ENCODE measurements at places on chromosomes 1 and 21.

- DNase-seq = no peak
These were observed 814.5 kb upstream of the NEGR1 start for GRCh38 chr1:73096841-73097240.

- DNase-seq = no peak
These were observed at the start of gene S100A16 for GRCh38 chr1:153612755-153613331. S100A16 (minus strand) TSS chr1:153613137; CDS start chr1:153608151, 4,986 bp downstream.

DNA sequence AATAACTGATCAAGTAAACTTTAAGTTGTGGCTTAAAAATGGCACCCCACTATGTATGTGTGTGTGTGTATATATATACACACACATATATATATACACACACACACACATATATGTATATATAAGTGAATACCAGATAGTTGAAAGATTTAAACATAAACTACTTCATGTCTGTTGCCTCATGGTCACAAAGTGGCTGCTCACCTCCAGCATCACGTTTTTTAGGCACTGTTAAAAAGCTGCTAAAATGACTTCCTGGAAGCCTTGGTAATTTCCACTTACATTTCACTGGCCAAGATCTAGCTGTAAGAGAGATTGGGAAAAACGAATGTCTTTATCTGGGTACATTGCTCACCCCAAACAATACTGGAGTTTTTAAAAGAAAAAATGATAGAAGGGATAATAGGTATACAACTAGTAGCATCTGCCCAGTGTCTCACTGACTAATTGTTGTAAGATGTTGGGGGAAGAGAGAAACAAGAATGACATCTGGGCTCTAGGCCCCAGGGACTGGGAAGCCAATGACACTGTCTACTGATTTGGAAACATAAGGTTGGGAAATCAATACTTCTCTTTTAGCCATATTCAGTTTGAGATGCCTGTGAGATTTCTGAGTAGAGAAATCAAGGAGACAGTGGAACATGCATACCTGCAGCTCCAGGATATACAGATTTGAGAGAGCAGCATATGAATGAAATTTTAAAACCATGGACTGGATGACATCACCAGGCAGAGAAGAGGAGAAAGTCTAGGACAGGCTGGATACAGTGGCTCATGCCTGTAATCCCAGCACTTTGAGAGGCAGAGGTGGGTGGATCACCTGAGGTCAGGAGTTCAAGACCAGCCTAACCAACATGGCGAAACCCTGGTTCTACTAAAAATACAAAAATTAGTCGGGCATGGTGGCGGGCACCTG lies 42.8 kb downstream of the CLDN14 start:
- DNase-seq = no peak

DNA sequence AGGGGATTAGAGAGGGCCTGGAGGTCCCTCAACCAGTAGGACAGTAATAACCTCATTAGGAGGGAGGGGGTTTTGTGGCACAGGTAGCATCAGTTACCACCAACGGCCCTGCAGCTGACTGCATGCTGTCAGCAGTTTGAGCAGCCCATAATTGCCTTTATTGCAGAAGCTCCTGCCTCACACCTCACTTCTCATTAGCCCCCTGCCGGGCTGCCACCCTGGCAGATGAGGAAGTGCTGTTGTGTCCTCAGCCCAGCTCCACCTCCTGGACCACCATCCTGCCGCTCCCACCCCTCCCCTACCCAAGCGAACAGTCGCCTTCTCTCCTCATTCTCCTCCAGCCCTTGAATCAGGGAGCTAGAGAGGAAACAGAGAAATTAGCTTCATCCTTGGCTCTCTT lies 237.4 kb downstream of the LMX1A start:
- DNase-seq = no peak

All from activated naive CD4-positive, alpha-beta T cell (primary cell).